ENCODE measurements at places on chromosomes 5 and 9.

- DNase-seq, result no peak
These were observed 25.2 kb downstream of the LNPEP start for GRCh38 chr5:96961053-96961452.

DNA sequence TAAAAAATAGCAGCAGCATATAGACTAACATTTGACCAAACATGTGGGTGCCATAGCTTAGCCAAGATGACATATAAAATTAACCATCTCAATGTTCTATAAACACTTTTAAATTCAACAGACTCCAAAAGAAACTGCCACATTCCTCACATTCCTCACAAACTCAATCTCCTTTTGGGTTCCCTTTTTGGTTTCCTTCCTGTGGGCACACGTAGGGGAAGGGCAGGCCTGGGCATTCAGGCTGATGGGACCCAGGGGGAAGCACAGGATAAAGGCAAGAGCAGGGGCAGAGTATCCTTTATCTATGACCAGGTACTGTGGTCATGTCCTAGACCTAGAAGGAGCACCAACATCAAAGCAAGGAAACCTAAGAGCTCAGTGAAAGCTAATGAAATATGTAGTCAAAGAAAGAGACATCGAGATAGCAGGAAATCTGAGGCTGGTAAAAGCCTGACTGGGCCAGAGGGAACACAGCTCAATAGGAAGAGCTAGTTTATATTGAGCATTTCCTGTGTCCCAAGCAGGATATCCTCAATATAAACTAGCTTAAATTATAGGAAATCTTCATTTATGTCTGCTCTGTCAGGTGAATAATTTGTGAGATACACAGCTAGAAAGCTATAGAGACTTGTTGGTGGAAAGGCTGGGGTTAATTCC, 13.6 kb upstream of the ERAP1 start:
- no peak for DNase-seq

DNA sequence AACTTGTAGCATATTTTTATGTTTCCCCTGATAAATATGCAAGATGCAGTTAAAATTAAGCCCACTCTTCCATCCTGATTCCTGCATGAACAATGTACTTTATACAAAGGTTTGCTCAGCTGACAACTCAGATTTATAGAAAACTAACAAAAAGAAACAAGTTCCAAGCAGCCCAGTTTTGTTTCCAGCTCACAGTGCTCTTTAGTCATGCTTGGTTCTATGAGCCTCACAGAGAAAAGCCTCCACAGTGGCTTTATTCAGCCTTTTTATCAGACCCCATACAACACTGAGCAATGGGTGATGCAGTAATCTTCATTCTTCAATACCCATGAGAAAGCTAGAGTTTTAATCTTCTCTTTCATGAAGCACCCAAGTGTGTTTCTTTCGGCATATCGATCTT, 329.6 kb downstream of the SLCO4C1 start:
- DNase-seq, result no peak

GRCh38 chr5:62588668-62589067, 10.0 kb downstream of the LRRC70 start:
- no peak for DNase-seq

- no peak for DNase-seq
These were observed 42.6 kb downstream of the EPB41L4B start for GRCh38 chr9:109278216-109278615.
